Sciatic nerve (tissue), 2 donors: ENCODE measurements at places on chromosomes 5 and 9.

DNA sequence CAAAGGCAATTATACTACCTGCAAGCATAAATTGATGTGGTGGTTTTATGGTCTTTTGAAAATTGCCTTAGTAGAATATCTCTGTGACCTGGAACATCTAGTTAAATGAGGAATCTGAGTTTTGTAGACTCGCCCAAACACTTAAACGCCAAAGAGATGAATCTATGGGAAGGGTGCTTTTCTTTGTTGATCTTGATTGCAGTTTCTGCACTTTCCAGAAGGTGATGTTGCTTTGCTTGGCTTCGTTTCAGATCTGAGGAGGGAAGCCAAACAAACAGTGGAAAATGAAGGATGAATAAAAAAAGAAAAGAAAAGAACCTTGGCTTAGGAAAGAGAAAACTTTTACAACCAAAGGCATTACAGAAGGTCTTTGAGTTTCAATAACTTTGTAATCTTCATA is 1021.2 kb downstream of the NR2F1-AS1 start:
- DNase-seq: no peak

DNA sequence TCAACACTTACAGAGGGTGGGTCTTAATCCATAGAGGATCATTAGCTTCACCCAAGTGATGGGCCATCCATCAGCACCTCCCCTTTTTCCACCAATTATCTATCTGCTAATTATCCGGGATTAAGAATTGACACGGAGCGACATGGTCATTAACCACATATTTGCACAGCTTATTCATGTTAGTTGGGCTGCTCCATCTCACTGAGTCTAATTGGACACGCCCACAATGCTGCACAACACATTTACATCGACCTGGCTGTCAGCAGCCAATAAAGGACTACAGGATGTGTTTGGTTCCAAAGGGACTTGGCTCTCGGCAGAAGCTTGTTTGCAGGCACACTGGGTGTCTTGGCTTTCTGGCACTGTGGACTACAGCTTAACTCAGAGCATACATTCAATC is 21.6 kb downstream of the FOXE1 start:
- DNase-seq: no peak

- peak; percentile 95 for DNase-seq
Observed at GRCh38 chr5:150155258-150156026, at the start of gene PDGFRB. Gene PDGFRB, minus strand, starts transcription at chr5:150155845. Its CDS starts 18,798 bp downstream, at chr5:150137047.

- DNase-seq: no peak
Observed at GRCh38 chr5:132369007-132369473, 470 bp upstream of the SLC22A5 start.

DNA sequence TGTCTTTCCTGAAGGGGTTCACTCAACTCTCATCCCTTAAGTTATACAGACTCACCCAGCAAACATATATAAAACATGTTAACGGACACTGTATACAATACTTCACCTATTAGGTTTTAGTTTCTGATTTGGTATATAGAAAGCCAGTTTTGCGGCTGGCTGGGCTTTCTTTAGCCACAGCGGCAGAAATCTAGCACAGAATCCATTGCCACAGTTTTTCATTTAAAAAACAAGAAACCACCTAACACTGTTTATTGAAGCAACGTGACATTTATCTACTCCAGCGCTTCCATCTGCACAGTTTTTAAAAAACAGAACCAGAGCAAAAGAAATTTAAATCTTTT is 67.3 kb downstream of the SNX30 start:
- no peak for DNase-seq

- no peak for DNase-seq
Observed at GRCh38 chr5:31023105-31023504, 170.4 kb upstream of the CDH6 start.

GRCh38 chr9:1217076-1217475 is 166.9 kb downstream of the DMRT2 start:
- DNase-seq: no peak

DNA sequence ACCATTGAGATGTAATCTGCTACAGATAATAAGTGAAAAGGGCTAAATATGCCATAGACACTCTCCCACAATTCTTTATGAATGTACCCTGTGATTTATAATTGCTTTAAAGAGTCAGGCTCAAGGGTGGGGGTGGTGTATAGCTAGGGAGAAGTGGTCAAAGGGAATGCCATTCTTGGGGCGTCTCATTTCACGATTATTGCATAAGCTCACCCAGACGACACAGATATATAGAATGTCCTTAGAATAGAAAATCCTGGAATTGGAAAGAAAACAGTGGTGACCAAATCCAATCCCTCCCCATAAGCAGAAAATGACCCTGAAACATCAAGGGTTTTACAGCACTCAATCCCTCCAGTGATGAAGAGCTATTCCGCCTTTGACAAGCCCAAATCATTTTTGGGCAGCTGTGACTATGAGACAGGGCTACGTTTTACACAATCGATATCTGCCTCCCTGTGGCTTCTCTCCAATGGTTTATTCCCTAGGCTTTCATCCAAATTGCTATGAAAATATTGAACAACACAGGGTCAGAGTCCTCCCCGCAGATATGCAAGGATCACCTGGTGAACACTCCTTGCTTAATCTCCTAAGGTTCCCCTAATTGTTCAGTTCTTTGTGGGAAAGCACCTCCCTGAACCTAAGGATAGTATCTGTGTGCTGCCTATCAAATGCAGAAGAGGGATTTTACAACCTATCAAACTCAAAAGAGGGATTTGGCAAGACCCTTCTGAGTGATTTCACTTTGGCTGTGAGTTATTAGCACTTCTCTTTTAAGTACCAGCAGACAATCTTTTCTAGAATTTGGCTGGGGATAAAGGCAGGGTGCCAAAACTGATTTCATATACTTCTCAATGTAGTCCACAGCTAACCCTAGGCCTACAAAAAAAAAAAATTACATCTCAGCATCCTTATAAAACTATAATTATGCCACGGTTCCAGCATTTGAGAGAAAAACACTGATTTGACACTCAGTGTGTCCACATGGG is 144.9 kb upstream of the CDH6 start:
- DNase-seq: no peak
